ENCODE measurements at places on chromosomes 3 and 15.

DNA sequence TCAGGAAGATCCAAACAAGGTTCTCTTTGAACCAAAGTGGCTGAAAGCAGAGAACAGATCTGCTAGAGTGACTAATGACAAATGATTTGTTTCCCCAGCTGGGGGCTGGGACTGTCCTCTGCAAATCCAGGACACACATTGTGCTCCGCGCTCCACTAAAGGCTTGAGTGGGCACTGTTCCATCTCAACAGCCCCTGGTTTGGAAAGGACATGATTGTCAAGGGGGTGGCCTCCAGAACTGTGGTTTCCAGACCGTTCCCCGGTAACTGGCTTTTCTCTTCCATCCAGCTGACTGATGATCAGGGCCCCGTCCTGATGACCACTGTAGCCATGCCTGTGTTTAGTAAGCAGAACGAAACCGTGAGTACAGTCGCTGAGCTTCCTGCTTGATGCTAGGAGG lies 91.0 kb downstream of the LRTM1 start:
- DNase-seq: no peak

GRCh38 chr3:182492536-182492935 lies 300.8 kb upstream of the ATP11B start:
- DNase-seq: no peak

DNA sequence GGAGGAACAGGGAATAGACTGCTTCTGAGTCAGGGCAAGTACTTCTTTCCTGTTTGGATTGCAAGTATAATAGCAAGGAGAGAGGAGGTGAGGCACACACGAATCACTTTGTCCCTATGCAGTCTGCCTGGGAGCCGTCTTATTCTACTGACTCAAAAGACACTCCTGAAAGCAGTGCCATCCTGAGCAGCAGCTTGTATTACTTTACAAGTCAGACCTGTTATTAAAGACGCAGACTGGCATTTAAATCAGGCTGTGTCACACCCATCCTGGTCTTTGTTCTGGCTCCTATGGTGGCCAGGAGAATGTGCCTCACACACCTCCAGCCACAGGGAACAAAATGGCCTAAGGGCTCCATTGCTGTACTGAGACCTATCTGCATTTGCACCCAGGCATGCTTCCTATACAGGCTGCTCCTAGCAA lies 17.9 kb upstream of the SQOR start:
- no peak for DNase-seq

DNA sequence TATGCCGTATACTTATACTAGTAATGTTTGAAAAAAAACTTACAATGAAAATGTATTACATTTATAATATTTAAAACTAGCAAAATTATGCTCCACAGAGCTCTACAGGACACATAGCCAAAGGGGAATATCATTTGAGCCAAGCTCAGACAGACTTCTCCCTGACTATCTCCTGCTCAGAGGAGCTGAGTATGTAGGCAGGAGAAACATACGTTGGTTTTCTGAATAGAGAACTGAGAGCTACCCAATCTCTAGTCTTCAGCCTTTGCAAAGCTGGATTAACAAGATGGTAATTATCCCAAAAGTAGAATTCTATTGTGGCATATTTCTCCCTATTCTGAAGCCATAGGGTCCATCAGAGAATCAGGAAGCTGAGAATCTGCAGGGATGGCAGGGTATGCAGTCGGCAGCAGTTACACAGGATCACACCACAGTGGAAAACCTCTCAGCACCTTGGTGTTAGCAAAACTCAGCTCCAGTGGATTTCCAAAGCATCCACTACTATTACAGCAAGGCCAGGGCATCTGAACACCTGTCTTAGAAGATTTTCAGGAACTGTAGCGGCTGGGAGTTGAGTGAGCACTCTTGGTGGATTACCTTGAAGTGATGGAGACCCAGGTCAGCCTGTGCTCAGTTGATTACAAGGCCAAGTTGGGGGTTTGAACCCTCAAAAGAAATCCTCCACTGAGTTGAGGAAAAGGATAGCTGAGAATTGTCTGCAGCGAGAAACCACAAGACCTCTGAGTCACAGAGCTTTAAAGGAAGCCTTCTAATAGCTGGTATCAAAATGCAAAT lies 30.1 kb downstream of the GPR15 start:
- DNase-seq: no peak

GRCh38 chr3:49121132-49121736 lies 611 bp upstream of the USP19 start:
- no peak for DNase-seq

DNA sequence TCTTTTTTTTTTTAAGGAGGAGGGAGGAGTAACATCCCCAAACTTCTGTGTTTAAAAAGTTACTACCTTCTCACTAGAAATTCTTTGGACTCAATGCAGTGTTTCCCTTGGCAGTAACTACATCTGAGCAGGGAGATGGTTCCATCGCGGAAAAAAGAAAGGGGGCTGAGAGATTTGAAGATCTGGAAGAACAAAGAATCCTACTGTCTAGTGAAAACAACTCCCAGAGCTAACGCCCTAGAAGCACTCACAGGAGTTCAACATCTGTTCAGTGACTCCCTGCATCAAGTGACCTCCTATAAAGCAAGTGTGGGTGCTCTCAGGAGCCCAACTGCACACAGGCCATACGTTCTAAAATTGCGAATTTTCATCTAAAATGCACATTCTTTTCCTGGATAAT lies 66.8 kb upstream of the PXYLP1 start:
- DNase-seq: no peak

GRCh38 chr3:191702121-191702520 lies 241.2 kb downstream of the PYDC2 start:
- DNase-seq: no peak

DNA sequence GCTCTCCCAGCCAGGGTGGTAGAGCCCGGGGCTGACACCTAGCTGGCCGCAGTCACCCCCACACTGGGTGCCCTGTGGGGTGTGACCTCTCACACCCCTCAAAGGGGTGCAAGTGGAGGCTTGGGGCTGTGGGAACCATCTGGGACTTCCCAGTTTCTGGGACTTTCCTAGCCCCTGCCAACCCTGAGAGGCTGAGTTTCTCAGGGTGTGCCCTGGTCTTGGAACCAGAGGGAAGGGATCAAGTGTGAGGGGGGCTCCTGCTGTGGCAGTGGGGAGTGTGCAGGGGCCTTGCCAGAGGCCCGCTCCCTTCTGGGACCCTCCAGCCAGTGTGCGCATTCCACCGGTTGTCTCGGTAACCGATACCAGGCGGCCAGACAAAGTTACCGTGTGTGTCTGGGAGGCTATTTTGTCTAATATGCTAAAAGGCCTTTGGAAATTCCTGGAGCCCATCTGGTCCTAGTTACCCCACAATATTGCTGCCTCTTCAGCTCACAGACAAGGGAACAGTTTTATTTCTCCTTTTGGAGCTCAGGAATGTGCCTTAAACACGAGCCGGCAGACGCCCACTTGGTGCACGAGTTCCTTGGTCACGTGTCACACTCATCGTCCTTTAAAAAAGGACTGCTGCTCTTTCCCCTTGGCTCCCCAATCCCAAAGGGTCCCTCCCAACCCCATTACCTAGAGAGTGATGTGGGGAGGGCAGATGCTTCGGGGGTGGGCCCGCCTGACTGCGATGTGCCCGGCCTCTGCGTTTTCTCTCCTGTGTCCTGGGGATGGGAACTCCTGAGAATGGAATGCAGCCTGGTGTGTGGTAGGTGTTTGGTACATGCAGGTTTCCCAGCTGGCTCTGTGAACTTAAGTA lies 33.2 kb downstream of the HDAC11 start:
- DNase-seq: no peak

DNA sequence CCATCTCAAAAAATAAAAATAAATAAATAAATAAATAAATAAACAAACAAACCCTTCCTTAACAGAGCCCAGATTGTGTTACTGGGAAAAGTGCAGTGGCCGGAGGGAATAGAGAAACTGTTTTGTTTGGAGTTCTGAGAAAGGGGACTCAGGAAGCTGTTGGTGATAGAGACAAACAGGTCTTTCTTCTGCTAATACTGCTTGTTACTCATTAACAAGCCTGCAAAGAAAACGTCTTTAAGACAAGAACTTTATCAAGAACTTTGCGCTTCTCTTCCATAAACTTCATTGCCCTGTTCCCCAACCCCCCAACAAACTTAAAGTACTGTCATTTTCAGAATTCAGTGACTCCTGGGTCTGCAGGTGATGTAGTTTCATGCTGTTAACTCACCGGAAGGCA lies 68.8 kb upstream of the GSK3B start:
- no peak for DNase-seq

DNA sequence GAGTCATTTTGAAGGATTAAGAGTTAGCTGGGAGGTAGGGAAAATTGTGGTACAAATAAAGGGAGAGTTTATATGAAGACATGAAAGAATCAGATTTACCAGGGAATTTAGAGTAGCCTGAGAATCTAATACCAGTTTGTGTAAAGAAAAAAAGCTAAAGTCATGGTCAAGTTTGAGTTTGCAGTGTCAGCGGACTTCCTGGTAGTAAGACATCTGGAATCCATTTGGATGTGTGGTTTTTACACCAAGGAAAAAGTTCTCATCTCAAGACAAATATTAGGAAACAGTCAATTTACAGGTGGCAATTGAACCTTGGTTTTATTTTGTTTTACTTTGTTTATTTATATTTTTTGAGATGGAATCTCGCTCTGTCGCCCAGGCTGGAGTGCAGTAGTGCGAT lies 1.5 kb upstream of the P2RY12 start:
- no peak for DNase-seq

- DNase-seq: no peak
These were observed 996 bp downstream of the HCN4 start for GRCh38 chr15:73367624-73368300.

DNA sequence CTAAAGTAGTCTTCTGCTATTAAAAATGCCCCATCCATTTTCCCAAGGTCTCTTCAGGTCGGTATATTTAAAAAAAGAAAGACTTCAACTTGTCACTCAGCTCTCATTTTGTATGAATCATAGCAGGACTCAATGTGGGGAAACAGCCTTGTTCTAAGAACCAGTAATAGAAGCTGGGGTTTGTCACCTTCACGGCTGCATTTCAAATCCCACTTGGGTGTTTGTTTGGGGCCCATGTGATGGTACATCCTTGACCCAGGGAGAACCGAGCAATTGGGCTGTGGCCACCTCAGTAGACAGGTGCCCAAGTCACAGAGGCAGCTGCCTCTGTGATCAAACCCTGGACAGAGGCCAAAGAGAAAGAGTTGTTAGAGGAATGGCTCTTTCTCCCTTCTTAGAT lies 70.3 kb upstream of the ARL8B start:
- no peak for DNase-seq

DNA sequence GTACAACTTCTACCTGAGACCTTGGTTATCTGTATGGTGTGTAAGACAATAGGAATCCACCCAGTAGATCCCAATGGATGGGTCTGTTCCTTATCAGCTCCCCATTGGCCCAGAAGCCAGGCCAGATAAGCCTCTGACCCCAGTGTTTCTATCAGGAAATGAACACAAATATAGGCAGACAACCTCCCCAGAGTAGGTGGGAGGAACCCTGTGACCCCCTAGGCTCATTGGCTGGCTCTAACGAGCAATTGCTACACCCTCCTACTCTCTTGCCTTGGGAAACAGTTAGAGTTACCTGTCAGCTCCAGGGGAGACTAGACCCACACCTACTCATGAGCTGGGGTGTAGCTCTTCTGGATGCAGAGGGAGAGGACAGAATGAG lies 299.9 kb downstream of the UACA start:
- DNase-seq: no peak

- no peak for DNase-seq
These were observed 309.2 kb downstream of the MAGI1 start for GRCh38 chr3:65729555-65729954.

DNA sequence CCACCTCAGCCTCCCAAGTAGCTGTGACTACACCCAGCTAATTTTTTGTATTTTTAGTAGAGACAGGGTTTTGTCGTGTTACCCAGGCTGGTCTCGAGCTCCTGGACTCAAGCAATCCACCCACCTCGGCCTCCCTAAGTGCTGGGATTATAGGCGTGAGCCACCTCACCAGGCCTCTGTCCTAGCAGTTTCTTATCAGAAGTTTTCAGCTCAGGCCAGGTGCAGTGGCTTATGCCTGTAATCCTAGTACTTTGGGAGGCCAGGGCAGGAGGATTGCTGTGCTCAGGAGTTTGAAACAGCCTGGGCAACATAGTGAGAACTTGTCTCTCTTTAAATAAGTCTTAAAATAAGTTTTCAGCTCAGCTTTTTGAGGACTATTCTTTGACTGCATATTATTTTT lies 48.4 kb downstream of the SGO1 start:
- DNase-seq: no peak

- DNase-seq: no peak
These were observed 12.3 kb upstream of the CD200 start for GRCh38 chr3:112320691-112321090.

- DNase-seq: no peak
These were observed 207.1 kb downstream of the LRRN1 start for GRCh38 chr3:4006288-4006687.

DNA sequence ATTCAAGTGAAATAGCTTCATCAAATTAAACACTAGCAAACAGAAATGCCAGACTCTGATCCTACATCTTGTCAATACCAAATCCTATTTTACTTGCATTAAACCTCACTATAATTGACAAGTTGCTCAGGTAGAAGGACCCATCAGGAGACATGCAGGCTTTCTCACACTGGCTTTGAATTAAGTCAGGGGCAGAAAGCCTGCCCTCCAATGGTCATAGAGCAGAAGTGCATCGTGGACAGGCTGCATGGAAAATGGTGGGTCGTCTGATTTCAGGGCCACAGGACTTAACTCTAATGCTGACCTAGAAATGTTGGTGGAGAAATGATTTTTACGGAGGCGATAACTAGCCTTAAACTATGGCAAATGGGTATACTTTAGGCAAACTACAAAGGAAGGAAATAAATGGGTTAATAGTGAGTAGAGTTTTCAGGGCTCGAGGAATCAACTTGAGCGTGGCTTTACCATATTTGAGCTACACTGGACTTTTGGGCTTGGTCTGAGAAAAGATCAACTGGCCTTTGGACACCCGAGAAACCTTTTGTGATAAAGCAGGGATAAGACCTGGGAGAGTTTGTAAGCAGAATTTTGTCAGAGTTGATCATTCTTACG lies 283.9 kb downstream of the GRM7 start:
- DNase-seq: no peak

DNA sequence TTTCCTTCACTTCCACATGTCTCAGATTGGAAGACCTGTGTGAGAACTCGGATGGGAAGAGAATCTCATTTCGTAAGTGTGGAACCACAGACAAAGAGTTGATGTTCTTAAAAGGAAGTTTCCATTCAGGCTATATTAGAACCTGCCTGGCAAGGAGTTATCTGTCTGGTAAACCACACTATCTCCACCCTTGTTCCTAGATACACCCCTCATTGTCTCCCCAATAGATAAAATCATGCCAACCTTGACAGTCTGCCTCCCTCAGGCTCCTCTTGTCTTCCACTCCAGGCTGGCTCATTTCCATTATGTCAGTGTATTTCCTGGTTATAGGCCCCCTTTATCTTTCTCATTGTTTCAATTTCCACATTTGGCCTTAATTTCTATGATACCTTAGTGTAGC lies 89.2 kb downstream of the TMEM108 start:
- DNase-seq: no peak

Data from HL-60 (cell line).